Left lung (tissue), 14 donors: ENCODE measurements at places on chromosomes 2 and 18. TPM values are rescaled to one million over a fixed set of nuclear protein-coding genes. Genes with fewer than 3 reads are reported as not detected.

The PLA2R1 gene
- 5.5 TPM for total RNA-seq

The LRRFIP1 gene
- total RNA-seq, result 160 TPM

The CREG2 gene
- total RNA-seq, result not detected

The RALBP1 gene
- total RNA-seq, result 46.8 TPM
